NCI-H2029 treated with DMSO at 0.1 percent for 48 hours (cell line): ENCODE measurements at places on chromosomes 6 and 20.

DNA sequence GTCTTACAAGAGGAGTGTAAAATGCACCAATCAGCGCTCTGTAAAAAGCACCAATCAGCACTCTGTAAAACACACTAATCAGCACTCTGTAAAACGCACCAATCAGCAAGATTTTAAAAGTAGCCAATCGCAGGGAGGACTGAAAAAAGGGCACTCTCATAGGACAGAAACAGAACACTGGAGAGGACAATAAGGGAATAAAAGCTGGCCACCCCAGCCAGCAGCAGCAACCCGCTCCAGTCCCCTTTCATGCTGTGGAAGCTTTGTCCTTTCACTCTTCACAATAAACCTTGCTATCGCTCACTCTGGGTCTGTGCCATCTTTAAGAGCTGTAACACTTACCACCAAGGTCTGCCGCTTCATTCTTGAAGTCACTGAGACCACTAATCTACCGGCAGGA, 1.7 kb upstream of the AIG1 start:
- DNase-seq, result no peak

GRCh38 chr6:56335726-56336125, 88.3 kb upstream of the COL21A1 start:
- no peak for DNase-seq

- no peak for DNase-seq
These were observed 8.1 kb downstream of the ARHGAP18 start for GRCh38 chr6:129701721-129702455.

DNA sequence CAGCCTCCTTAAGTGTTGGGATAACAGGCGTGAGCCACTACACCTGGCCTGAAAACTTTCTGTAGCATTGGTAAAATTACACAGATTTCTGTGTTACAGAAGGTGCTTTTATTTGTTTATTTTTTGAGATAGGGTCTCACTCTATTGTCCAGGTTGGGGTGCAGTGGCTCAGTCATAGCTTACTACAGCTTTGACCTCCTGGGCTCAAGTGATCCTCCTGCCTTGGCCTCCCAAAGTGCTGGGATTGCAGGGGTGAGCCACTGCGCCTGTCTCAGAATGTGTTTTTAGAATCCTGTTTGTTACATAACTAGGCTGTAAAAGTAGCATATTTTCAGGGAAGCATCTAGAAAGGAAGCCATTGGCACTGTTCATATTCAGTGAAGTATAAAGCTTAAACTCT, 16.9 kb upstream of the BLTP3A start:
- DNase-seq, result no peak

GRCh38 chr6:31956796-31957195, 2.0 kb downstream of the NELFE start:
- DNase-seq, result no peak

DNA sequence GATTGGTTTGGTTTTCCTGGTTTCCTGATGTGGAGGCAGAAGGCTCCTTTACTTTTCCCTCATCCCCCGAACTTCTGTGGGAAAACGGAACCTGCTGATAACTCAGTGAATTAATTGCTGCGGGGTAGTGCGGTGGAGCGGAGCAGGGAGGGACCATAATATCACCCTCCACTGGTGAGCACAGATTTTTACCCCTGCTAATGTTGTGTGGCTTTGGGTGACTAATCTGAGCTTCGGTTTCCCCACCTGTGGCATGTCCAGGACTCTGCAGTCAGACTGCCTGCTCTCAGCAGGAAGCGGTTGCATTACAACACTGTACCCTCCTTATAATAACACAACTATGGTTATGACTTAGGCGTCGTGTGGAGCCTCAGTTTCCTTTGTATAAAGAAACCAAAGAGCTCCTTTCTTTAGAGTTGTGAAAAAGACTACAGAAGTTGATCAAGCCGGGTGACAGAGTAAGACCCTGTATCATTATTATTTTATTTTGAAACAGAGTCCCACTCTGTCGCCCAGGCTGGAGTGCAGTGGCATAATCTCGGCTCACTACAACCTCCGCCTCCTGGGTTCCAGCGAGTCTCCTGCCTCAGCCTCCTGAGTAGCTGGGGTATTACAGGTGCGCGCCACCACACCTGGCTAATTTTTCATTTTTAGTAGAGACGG, 2.2 kb upstream of the ID1 start:
- no peak for DNase-seq

GRCh38 chr6:31764198-31764597, 1.7 kb downstream of the SAPCD1 start:
- no peak for DNase-seq

GRCh38 chr20:5908981-5909380, 41.4 kb downstream of the TRMT6 start:
- no peak for DNase-seq

GRCh38 chr20:768426-768978, at the start of gene SLC52A3:
Gene SLC52A3 (minus strand): TSS chr20:768500. CDS start chr20:765774, 2,726 bp downstream.
- no peak for DNase-seq

DNA sequence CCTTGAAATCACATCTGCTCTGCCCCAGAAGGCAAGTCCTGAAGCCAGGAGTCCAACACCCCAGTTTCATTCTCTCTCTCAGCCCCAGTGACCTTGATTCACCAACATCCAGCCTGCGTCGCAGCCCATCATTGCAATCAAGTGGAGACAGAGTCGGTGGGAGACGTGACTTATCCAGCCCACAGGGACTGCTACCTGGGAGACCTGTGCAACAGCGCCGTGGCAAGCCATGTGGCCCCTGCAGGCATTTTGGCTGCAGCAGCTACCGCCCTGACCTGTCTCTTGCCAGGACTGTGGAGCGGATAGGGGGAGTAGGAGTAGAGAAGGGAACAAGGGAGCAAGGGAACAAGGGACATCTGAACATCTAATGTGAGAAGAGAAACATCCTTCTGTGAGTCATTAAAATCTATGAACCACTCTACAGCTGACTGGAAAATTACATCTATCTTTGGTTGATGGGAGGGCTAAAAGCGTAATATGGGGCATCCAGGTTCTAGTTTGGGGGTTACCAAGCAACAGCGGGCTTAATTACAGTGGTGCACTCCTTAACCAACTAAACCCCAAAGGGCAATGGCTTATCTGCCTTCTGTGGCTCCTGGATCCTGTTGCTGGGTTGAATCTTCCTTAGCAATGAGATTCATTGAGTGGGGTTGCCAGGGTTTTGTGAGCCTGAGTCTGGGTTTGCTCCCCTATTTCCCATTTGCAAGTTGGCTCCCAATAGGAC, 2.5 kb downstream of the LY6G6D start:
- no peak for DNase-seq
